Activated CD4-positive, alpha-beta T cell treated with anti-CD3 and anti-CD28 coated beads for 1 hour (primary cell): ENCODE measurements at places on chromosomes 12 and 14.

GRCh38 chr14:51473808-51474565 lies 177.7 kb upstream of the FRMD6 start:
- DNase-seq: no peak

DNA sequence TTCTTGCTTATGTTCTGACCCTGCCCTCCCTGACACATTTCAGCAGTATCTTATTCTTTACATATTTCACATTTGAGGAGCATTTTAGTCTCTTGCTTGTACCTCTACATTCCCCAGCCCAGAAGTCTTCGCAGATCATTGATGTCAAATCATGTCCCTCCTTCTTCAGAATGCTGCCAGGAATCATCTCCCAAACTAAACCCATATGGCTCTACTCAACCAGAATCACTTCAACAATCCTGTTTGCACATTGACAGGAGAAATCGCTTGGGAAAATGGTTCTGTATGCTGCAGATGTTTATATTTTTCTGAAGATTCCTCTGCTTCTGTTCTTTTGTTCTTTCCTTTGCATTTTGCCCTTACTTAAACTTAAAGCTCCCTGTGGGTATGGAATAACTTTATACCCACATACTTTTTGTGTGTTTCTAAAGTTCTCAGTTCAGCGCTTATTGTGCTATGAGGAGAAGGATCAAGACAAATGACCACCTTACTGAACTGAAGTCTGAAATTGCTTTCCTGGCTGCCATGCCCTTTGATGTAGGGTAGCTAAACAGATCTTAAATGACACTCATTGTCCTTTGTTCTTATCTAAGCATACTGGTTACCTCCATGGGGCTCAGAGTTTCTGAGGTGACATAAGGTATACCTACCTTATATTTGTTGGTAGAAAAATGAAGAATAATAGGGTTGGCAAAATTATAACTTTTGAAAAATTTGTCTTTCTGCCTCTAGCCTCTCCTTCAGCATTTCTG lies 134.6 kb downstream of the SLC25A21 start:
- DNase-seq: no peak

DNA sequence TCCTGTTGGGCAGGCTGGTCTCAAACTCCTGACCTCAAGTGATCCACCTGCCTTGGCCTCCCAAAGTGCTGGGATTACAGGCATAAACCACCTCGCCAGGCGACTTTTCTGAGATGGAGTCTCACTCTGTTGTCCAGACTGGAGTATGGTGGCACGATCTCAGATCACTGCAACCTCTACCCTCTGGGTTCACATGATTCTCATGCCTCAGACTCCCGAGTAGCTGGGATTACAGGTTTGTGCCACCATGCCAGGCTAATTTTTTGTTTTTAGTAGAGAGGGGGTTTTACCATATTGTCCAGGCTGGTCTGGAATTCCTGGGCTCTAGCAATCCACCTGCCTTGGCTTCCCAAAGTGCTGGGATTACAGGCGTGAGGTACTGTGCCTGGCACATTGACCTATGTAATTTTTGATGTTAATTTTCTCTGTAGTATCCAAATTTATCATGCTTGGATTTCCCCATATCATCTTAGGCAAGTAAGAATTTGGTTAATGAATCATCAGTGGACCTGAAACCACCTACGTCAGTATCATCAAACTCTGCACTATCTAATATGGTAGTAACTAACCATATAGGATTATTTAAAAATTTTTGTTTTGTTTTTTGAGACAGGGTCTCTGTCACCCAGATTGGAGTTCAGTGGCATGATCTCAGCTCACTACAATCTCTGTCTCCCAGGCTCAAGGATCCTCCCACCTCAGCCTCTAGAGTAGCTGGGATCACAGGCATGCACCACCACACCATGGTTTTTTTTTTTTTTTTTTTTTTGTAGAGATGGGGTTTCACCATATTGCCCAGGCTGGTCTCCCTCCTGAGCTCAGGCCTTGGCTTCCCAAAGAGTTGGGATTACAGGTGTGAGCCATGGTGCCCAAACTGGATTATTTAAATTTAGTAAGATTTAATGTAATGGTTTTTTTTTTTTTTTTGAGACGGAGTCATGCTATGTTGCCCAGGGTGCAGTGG lies 11.9 kb upstream of the ATP5F1B start:
- no peak for DNase-seq

GRCh38 chr14:41403360-41403759 lies 203.3 kb upstream of the LRFN5 start:
- DNase-seq: no peak

DNA sequence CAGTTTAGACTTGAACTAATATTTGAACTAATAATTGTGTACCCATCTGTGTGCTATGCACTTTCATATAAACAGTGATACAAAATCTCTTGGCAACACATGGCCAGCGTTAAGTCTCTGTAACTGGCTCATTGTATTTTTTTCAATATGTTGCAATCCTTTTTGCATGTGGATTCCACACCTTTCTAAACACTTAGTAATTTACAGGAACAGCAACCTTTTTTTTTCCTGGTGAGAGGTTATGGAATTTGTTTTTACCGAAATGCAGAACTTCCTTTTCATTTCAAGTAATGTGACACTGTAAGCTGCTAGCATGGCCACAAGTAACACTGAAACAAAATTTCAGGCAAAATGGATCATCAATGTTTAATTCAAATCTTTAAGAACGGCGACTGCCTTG lies 45.4 kb upstream of the EPS8 start:
- DNase-seq: no peak

GRCh38 chr12:72272731-72273498 lies 745 bp downstream of the TRHDE start:
- no peak for DNase-seq

- no peak for DNase-seq
Measured at GRCh38 chr12:97977870-97978405, 515.3 kb downstream of the RMST start.
